ENCODE measurements at places on chromosomes 16 and 17. TPM values are rescaled to one million over a fixed set of nuclear protein-coding genes. Genes with fewer than 3 reads are reported as not detected.

DNA sequence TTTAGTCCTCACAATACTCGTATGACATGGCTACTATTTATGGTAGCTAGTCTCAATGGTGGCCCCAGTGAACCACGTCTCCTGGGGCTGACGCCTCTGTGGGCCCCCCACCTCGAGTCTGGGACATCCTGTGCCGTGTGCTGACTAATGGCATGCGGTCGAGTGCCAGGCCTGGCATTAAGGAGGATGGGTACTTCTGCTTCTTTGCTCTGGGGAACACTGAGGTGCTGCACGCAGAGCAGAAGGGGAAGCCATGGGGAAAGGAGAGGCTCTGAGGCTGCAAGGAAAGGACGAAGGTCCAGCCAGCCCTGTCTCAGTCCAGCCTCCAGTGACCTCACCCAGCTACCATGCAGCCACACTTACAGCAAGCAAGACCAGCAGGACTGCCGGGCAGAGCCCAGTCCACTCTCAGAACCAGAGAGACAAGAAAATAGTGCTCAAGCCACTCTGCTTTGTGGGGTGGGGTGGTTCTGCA lies 5.7 kb upstream of the MPRIP start:
- H3K4me3 ChIP-seq, result no peak overlapping the region
- H3K27ac ChIP-seq, result peak overlapping the region; percentile 92
- H3K27me3 ChIP-seq, result no peaks in the 10 kb centered on the region
- no peaks in the 10 kb centered on the region for H3K36me3 ChIP-seq

RASL10B gene
- 5.3 TPM for total RNA-seq

DNA sequence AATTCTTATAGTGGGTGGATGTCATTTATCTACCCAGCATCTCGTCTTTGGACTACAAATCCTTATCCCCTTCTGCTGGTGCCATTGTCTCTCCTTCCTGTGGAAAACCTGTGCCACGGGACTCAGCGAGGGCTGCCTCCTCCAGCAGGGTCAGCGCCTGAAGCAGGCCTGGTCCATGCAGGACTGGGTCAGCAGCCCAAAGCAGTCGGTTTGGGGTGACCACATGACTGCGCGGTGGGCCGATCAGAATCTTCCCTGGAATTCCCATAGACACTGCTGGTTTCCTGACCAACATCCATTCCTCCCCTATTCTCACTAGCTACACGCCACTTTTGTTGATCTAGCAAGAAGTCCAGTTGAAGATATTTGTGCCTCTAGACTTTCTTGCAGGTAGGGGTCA lies 26.9 kb downstream of the RPRML start:
- H3K4me1 ChIP-seq, result no peaks in the 10 kb centered on the region
- H3K4me3 ChIP-seq, result no peak overlapping the region
- H3K27ac ChIP-seq, result no peak overlapping the region
- no peaks in the 10 kb centered on the region for H3K36me3 ChIP-seq
- no peaks in the 10 kb centered on the region for H3K27me3 ChIP-seq
- no peak for DNase-seq

GRCh38 chr17:75739174-75739573 lies 17.9 kb downstream of the ITGB4 start:
- H3K27me3 ChIP-seq, result no peaks in the 10 kb centered on the region
- DNase-seq, result no peak
- H3K27ac ChIP-seq, result no peak overlapping the region
- H3K4me3 ChIP-seq, result no peak overlapping the region
- no peaks in the 10 kb centered on the region for H3K36me3 ChIP-seq

DNA sequence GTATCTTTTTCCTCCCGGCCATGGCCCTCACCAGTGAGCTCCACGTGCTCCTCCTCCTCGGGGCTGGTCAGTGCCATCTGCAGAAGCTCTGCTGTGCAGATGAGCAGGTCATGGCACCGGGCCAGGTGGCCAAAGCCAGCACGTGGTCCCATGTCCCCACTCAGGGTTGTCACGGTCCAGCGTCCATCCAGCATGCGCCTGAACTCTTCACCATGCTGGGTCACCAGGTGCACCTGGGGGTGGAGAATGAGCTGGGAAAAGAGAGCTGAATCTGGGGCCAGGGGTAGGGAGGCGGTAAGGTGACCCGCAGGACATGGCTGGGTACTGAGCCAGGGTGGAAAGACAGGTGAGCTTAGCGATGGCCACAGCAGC lies 1.3 kb downstream of the DHX58 start:
- no peak for DNase-seq
- H3K27ac ChIP-seq, result peak overlapping the region; percentile 85
- H3K27me3 ChIP-seq, result no peaks in the 10 kb centered on the region
- peaks cover 21% of the 10 kb centered on the region for H3K4me1 ChIP-seq
- peaks cover 35% of the 10 kb centered on the region for H3K36me3 ChIP-seq
- peak overlapping the region; percentile 73 for H3K4me3 ChIP-seq

DNA sequence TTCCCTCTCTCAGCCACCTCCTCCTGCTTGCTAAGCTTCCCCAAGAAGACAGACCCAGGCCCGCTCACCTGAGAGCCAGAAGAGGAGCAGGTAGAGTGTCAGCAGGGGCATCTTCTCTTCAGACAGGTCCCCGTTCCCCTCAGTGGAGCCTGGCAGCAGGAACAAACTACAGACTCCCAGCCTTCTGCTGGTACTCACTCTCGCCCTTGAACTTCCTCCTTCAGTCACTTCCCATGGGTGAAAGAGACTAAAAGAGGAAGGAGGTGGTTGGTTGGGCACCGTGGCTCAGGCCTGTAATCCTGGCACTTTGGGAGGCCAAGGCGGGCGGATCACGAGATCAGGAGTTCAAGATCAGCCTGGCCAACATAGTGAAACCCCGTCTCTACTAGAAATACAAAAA lies at the start of gene CD300LF:
Gene CD300LF, minus strand, starts transcription at position 168 of the 400 bp plus-strand sequence. Its CDS starts 57 bp downstream, at position 111.
- H3K4me3 ChIP-seq, result no peak within 1 kb of the TSS
- no peaks in the 10 kb centered on the region for H3K4me1 ChIP-seq
- peaks cover 24% of the 10 kb centered on the region for H3K27me3 ChIP-seq
- H3K27ac ChIP-seq, result no peak within 1 kb of the TSS

UBE2O gene
- 45.5 TPM for total RNA-seq

DNA sequence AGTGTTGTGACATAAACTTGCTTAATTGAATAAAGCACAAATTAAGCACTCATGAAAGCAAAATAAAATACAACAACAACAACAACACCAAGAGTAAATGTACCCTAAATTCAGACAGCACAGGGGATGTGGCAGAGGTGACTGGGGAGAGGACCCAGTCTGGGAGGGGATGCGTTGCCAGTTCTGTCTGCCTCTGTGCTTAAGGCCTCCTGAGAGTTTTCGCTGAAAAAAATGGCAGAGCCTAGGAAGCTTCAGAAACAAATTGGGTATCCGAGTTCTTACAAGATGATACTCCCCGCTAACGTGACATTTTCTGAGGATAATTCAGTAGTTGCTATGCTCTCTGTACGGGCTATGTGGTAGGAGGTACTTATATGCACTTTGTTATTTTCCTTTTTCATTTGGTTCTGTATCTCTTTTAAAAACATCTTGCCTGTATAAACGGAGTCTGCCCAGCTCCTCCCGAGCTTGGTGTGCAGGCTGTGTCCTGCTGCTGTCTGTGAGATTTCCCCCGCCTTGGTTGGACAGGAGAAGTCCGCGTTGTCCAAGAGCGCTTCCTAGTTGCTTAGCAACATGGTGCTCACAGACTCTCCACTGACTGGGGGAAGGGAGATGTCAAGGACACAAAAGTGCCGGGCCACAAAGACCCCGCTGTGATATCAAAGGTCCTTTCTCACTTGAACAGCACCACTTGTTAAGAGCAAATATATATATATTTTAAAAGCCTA lies 134.2 kb upstream of the CPHXL start:
- no peaks in the 10 kb centered on the region for H3K27me3 ChIP-seq
- no peak for DNase-seq

All from psoas muscle (tissue), 8 donors.